Stimulated activated naive CD8-positive, alpha-beta T cell treated with anti-CD3 and anti-CD28 coated beads, Interleukin-15, Interleukin-2, amounts not matched to agents 100 U/mL and 50 U/mL, for 24 hours (primary cell): ENCODE measurements at places on chromosomes 1 and 21.

DNA sequence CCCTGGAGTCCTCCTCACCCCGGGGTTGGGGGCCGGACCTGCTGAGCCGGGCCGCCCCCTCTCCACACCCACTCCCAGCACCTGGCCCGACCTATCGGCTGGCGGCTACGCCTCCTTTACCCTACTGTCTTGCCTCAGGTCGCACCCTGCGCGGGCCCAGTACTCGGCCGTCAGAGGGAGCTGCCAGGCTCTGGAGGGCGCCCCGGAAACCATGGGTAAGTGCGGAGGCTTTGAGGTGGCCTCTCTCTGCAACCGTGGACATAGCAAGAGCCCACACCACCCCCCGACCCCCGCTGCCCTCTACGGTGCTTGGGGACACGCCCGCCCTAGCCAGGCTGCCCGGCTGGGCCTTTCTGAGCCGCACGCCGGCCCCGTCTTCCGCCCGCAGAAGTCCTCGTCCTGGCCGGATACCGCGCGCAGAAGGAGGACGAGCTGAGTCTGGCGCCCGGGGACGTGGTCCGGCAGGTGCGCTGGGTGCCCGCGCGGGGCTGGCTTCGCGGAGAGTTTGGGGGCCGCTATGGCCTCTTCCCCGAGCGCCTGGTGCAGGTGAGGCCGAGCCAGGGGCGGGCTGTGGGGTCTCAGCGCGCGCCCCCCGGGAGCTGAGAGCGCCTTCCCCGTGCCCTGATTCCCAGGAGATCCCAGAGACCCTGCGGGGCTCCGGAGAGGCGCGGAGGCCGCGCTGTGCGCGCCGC is at the start of gene SH3D21:
TSS of gene SH3D21 (plus strand) at position 159 of the 692 bp plus-strand sequence. CDS start at position 212, 53 bp downstream.
- DNase-seq, result peak; percentile 64

- DNase-seq, result no peak
Observed at GRCh38 chr1:33758698-33759097, 105.2 kb upstream of the HMGB4 start.

GRCh38 chr1:55468142-55468795 is 253.1 kb upstream of the USP24 start:
- DNase-seq, result no peak

DNA sequence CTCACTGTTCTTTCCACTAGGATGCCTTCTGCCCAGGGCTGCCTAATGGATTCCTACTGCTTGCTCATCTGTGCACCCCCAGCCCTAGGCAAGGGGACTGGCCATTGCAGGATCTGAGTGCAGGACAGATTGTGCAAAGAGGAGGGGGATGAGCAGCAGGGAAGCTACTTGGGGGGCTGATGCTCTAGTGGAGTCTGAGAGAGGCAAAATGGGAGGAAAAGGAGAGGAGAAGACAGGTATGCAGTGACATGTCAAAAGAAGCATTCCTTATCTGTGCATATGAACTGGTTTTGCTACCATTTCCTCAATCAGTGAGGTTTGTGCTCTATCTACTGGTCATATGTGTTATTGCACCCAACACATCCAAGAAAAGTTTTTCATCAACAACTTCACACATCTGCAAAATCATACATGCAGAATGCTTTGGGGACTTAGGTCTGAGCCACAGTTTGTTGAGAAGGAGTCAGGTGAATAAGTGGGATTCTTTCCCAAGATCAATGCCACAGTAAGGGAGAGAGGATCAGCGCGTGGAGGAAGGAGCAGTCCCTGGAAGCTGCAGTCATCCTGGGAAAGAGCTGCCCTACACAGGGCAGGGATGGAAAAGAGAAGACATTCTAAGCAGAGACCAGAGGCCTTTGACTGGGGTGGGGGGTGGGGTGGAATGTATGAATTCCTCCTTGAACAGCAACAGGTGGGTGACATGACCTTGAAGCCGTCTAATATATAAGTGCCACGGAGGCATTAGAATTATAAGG is 14.4 kb downstream of the SLC5A9 start:
- DNase-seq, result no peak

- peak; percentile 64 for DNase-seq
Observed at GRCh38 chr21:36125512-36126207, 9.2 kb upstream of the CBR3 start.

- no peak for DNase-seq
Observed at GRCh38 chr1:62844030-62844429, 60.1 kb downstream of the ATG4C start.

DNA sequence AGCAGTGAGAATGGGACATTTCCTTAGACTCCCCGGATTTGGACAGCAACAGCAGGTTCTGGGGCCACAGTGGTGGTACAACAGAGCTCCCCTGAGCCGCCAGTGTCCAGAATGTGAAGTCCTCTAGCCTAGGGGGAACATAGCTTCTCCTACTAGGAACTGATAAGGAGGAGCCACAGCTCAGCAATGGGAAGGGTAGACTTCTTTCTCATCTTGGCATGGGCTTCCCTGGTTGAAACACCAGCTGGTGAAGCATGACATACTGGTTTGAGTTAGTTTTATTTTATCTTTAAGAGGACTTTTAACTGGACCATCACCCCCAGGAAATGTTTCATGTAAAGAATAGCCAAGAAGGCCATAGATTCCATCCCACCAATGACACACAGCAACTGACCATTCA is 68.4 kb downstream of the KCNJ15 start:
- DNase-seq, result no peak

DNA sequence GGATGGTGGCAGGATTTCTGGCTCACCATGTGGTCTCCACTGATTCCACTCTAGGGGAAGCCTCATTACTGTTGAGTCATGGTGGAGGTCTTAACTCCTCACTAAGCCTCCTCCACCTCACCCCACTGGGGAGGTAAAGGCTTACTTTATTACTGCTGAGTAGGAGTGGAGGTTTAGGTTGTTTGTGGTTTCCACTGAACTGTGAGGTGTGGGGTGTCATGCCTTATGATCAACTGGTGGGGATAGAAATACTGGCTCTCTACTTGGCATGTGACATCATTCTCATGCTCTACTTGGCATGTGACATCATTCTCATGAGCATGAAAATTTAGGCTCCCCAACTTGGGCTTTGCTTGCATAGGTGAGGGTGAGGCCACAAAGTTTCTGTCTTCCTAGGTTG is 35.6 kb downstream of the COL6A1 start:
- DNase-seq, result no peak

DNA sequence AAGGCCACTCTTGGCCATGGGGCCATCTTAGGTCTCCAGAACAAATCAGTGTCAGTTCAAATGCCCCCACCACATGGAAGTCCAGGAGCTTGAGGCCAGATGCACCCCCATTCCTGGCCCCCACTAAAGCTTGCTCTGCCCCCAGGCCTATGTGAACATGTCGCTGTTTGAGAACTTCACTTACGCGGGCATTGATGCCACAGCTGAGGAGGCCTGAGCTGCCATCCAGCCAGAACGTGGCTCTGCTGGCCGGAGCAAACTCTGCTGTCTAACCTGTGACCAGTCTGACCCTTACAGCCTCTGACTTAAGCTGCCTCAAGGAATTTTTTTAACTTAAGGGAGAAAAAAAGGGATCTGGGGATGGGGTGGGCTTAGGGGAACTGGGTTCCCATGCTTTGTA is 15.1 kb upstream of the MPL start:
- DNase-seq, result no peak

DNA sequence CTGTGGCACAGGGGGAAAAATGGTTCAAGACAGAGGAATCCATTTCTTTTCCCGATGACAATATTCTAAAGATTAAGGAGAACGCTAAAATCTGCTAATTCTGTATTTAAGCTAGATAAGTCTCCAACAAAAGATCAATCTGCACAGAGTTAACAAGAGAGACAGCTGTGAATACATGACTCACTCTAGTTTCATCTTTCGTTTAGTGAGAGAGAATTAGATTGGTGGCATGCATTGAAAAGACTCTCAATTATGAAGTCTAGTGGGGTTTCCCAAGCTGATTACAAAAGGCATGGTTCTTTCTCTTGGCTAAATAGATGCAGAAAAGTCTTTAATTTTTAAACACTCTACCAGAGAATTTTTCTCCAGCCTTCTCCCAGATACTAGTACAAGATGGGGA is 34.4 kb downstream of the CAPN9 start:
- DNase-seq, result no peak

- DNase-seq, result peak; percentile 23
Observed at GRCh38 chr1:15578921-15579682, 5.7 kb downstream of the AGMAT start.

DNA sequence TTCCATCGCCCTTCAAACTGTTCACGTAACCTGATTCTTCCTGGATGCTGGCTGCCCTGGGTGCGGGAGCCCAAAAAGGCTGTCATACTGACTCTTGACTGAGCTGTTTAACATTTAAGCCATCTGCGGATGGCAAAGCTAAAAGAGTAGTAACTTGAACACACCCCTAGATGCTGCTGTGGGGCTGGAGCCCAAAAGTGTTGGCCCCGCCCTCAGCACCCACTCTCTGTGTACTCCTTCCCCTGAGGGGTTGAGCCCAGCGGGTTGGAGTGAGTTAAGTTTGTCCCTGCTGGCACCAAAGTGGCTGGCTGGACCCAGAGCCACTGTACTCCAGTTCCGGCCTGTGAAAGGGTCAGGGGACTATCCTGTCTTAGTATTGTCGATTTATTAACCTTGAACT is 640.6 kb downstream of the PTPRU start:
- no peak for DNase-seq

DNA sequence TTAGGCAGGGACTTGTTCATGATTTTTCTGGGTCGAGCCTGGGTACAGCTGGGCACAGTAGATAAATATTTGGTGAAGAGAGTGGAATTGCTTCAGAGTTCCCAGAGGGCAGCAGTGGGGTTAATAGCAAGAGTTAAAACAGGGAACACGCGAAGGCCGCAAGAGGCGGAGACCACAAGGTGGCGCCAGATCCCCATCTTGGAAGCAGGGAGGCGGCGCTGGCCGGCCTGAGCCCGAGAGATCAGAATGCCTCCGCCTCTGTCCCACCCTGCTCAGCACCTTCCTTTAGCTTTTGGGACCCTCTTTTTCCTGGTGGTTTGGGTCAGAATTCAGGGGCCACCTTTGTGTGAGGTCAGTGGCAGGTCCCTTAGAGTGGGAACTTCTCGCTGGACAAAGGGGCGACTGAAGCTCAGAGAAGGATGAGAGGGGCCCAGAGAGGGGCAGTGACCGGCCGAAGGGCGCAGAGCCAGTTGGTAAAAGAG is 6.5 kb upstream of the PADI2 start:
- DNase-seq, result peak; percentile 91

DNA sequence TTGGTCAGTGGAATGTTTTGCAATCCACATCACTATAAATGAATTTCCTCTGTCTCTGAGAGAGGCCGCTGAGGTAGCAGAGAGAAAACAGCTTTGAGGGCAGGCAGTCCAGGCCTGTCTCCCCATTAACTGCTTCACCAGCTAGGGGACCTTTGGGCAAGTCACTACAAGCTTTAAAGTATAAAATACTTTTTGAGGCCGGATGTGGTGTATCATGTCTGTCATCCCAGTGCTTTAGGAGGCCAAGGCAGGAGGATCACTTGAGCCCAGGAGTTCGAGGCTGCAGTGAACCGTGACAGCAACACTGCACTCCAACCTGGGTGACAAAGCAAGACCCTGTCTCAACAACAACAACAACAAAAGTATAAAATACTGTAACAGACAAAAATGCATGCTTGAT is 6.4 kb downstream of the IL6R start:
- DNase-seq, result no peak

GRCh38 chr1:27503844-27504587 is 14.0 kb upstream of the WASF2 start:
- DNase-seq, result no peak

- DNase-seq, result no peak
Observed at GRCh38 chr1:201634261-201634660, 95.3 kb downstream of the NAV1 start.

DNA sequence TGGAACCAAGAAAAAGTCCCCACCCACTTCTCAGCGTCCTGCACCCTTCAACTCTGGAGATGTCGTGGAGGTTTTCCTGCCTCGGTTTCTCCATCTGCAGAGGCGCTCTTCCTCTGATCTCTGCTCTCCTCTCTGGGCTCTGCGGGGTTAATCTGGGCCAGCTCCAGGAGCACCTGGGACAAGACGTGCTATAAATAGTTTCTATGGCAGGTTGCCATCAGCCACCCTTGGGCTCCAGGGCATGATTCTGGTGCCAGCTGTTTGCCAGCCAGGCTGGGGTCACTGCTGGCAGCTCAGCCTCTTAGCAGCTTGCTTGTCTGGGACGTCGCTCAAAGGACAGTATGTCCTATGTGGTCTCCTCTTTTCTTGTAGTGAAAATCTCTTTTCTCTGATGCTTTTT is 137.1 kb downstream of the ACTL8 start:
- DNase-seq, result no peak

DNA sequence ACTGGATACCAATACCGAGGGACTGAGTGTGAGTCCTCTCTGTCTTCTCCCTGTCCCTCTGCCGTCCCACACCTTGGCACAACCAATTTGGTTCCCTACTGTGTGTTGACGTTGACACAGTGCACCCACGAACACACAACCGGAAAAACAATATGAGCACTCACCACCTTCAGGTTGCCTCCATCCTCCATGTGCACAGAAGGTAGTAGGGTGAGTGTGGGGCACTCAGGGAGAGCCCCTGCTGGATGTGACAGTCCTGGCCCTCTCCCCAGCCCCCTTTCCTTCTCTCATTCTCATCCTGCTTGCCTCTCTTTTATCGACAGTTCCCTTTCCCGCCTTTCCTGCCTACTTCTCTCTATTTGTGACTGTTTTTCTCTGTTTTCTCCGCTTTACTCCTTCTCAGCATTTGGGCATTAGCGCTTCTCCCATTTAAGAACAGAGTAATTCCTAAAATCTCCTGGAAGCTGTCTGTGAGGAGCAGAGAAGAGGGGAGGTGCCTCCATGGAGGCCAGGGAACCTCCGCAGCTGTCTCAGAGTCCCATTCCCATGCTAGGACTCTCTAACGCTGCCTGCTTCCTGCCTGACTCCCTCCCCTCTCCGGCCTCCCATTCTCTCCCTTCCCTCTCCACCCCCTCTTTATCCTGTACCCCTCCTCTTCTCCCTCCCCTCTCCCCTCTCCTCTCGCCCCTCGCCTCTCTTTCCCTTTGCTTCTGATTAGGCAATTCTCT is 16.4 kb downstream of the CADM3 start:
- DNase-seq, result no peak

GRCh38 chr1:157288492-157288891 is 150.3 kb upstream of the ETV3 start:
- DNase-seq, result no peak

DNA sequence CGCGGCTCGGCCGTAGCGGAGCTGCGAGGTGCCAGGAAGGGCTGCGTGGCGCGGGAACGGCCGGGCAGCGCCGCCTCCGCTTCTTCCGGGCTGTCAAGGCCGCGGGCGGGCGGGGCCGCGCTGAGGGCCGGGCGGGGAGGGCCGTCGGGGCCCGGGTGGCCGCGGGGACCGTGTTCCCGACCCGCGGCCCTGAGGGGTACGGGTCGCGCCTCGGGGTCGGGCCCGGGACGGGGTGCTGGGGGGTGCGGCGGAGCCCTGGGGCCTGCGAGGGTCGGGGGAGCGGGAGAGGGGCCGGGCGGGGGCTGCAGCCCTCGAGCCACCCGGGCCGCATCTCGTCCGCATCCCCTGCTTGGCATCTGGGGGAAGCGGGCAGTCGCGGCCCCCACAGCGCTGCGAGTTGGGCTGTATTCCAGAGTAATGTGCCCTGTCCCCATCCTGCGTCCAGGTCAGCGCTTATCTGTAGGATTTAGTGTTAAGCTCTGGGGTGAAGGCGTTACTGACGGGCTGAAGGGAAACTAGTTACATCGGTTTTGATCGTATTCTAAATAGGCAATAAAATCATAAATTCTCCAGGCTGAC is 379 bp downstream of the RER1 start:
- DNase-seq, result no peak
